ENCODE measurements at places on chromosomes 16 and 17. TPM values are rescaled to one million over a fixed set of nuclear protein-coding genes. Genes with fewer than 3 reads are reported as not detected.
A peak's percentile ranks its signal among the peaks of the same experiment; 100 is the strongest.

DNA sequence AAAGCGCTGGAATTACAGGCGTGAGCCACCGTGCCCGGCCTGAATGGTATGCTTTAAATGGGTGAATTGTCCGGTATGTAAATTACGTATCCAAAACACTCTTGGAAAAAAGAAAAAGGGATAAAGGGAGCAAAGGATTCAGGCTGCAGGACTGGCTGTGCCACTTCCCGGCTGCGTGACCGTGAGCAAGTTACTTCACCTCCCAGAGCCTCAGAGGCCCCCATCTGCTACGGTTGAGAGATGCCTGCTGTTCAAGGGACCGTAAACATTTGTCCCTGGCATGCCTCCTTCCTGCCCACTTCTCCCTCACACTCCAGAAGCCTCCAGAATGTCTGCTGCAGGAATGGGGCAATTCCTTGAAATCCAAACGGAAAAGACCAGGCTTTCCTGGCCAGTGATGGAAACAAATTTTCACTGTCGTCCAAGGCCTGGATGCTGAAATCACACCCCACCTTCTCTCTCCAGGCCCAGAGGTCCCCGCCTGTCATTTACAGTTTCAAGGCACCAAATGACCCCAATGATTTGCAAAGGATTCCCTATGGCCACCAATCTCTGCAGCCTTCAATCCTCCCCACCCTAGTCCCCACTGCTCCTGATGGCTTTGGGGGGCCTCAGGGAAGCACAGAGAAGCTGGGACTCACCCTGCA is 22.9 kb upstream of the LITAF start:
- no peak for DNase-seq
- H3K4me1 ChIP-seq = peaks cover 19% of the 10 kb centered on the region
- no peak overlapping the region for H3K27ac ChIP-seq
- no peak overlapping the region for H3K4me3 ChIP-seq
- no peaks in the 10 kb centered on the region for H3K27me3 ChIP-seq

DNA sequence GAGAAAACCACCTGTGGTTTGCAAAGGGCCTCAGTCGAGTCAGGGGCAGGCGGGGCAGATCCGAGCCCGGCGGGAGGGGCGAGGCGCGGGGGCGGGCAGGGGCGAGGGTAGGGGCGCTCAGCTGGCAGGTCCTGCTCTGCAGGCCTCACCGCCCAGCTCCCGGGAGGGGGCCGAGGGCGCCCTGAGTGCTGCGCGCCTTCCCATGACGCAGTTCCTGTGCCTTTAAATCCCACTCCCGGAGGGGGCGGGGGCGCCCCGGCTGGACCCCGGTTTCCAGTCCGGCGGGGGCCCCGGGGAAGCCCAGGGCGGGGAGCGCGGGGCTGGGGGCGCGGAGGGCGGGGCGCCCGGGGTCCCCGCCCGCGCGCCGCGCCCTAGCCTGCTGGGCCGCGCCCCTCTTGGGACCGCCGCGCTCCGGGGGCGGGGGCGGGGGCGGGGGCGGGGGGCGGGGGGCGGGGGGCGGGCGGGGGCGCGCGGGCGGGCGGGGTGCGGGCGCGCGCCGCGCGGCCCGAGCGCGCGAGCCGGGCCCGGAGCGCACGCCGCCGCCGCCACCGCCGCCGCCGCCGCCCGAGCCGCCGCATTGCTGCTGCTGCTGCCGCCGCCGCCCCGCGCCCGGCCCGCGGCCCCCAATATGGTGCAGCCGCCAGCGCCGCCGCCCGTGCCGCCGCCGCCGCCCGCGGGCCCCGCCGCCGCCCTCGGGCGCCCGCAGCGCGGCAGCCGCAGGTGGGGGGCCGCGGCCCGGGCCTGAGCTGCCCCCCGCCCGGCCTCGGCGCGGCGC is at the start of gene JPH3:
JPH3 (plus strand) TSS at position 508 of the 775 bp plus-strand sequence. CDS start 639 bp downstream, outside the sequence.
- H3K4me3 ChIP-seq = no peak within 1 kb of the TSS
- peaks cover 36% of the 10 kb centered on the region for H3K27me3 ChIP-seq
- no peaks in the 10 kb centered on the region for H3K36me3 ChIP-seq
- no peak within 1 kb of the TSS for H3K27ac ChIP-seq

DNA sequence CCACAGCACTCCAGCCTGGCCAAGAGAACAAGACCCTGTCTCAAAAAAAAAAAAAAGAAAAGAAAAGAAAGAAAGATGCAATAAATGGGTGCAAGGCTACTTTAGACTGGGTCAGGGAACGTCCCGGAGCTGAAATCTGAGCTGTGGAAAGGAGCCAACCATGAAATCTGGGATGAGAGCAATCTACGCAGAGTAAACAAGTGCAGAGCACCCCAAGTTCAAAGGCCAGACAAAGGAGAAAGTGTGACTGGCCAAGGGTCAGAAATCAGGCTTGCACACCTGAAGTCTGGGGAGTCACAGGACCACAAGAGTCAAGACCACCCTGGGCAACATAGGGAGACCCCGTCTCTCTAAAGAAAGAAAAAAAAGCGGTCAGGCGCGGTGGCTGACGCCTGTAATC is 2.8 kb downstream of the SHMT1 start:
- H3K4me1 ChIP-seq = no peaks in the 10 kb centered on the region
- H3K27ac ChIP-seq = no peak overlapping the region
- no peaks in the 10 kb centered on the region for H3K36me3 ChIP-seq
- H3K27me3 ChIP-seq = no peaks in the 10 kb centered on the region
- H3K4me3 ChIP-seq = no peak overlapping the region

DNA sequence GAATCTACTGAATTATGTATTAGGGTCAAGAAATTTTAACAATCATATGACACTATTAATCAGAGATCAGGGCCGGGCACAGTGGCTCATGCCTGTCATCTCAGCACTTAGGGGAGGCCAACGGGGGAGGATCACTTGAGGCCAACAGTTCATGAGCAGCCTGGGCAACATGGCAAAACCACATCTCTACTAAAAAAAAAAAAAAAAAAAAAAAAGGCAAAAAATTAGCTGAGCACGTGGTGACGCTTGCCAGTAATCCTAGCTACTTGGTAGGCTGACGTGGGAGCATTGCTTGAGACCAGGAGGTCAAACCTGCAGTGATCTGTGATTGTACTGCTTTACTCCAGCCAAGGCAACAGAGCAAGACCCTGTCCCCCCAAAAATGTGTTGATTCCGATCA is 52.5 kb upstream of the CLEC3A start:
- H3K36me3 ChIP-seq = no peaks in the 10 kb centered on the region
- no peaks in the 10 kb centered on the region for H3K27me3 ChIP-seq
- no peak for DNase-seq
- H3K4me3 ChIP-seq = no peak overlapping the region

GRCh38 chr17:38444151-38444550 is 15.9 kb downstream of the ARHGAP23 start:
- peak; percentile 47 for DNase-seq
- no peak overlapping the region for H3K27ac ChIP-seq
- no peaks in the 10 kb centered on the region for H3K27me3 ChIP-seq
- no peak overlapping the region for H3K4me3 ChIP-seq
- no peaks in the 10 kb centered on the region for H3K4me1 ChIP-seq

DNA sequence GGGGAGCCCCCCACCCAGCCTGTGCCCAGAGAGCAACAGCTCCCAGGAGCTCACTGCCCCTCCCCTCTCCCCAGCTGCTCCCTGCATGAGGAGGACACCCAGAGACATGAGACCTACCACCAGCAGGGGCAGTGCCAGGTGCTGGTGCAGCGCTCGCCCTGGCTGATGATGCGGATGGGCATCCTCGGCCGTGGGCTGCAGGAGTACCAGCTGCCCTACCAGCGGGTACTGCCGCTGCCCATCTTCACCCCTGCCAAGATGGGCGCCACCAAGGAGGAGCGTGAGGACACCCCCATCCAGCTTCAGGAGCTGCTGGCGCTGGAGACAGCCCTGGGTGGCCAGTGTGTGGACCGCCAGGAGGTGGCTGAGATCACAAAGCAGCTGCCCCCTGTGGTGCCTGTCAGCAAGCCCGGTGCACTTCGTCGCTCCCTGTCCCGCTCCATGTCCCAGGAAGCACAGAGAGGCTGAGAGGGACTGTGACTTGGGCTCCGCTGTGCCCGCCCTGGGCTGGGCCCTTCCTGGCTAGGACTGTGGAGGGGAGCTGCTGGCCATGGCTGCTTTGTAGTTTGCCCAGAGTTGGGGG is 584 bp downstream of the TCAP start:
- no peak for DNase-seq
- H3K4me3 ChIP-seq = no peak overlapping the region
- peaks cover 20% of the 10 kb centered on the region for H3K27me3 ChIP-seq
- peaks cover 5% of the 10 kb centered on the region for H3K36me3 ChIP-seq
- no peak overlapping the region for H3K27ac ChIP-seq

DNA sequence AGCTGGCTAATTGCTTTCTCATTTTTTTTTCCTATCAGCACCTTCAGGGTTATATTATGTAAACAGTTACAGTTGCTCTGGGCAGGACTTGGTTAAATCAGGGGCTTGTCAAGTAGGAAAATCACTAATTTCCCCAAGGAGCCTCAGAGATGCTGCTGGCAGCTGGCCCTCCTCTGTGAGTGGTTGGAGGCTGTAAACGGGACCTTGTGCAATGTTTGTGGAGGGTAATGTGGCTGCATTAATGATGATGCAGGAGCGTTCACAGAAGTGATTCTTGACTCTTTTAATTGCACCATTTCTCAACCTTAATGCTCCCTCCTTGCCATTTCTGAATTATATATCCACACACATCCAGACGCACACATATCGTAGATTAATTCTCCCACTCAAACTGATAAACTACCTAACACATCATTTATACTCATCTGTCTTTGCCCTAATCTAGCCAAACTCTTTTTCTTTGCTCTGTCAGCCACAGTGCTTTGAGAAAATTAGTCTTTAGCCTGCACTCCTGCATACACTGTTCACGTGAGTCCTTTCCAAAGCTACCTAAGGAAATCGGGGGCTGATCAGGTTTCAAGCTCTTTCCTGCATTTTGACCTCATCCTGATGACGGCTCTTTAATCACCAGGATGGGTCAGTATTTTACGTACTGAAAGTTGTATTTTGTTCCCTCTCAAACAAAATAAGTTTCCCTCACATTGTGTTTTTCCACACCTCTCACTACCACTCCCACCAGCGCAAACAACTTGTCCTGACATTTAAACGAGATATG is 154.4 kb upstream of the PIRT start:
- H3K4me3 ChIP-seq = no peak overlapping the region
- H3K27me3 ChIP-seq = no peaks in the 10 kb centered on the region
- H3K4me1 ChIP-seq = no peaks in the 10 kb centered on the region
- no peaks in the 10 kb centered on the region for H3K36me3 ChIP-seq
- H3K27ac ChIP-seq = no peak overlapping the region

GRCh38 chr17:72266112-72266775 is 145.4 kb downstream of the SOX9 start:
- H3K4me1 ChIP-seq = no peaks in the 10 kb centered on the region
- no peak overlapping the region for H3K27ac ChIP-seq
- no peaks in the 10 kb centered on the region for H3K36me3 ChIP-seq
- H3K4me3 ChIP-seq = no peak overlapping the region
- no peaks in the 10 kb centered on the region for H3K27me3 ChIP-seq

DNA sequence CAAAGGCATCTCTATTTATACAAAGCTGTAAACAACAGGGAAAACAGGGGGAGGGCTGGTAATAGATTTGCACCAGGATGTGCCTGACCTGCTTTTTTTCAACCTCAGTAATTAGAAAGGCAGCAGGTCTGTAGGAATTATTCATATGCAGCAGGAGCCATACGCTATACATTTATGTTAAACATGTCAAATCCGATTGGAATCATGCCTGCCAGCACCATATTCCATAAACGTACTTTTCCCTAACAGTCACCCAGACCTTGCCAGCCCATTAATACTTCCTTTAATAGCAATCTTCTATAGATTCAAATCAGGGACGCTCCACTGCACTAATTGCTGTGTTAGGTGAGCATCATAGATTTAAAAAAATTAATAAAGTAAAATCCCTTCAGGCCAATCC is 223.9 kb downstream of the ZFHX3 start:
- DNase-seq = no peak
- peaks cover 4% of the 10 kb centered on the region for H3K4me1 ChIP-seq
- H3K27me3 ChIP-seq = no peaks in the 10 kb centered on the region
- no peak overlapping the region for H3K27ac ChIP-seq

DNA sequence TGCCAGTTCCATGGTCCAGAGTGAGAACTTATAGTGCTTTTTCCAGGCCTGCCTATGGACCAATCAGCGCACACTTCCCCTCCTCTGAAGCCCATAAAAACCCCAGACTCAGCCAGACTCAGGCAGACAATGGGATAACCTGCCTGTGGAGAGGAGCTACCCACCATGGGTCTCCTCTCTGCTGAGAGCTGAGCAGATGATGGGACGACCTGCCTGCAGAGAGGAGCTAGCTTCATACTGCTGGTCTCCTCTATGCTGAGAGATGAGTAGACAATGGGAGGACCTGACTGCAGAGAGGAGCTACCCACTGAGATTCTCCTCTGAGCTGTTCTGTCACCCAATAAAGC is 144.7 kb downstream of the MYO1D start:
- no peak overlapping the region for H3K27ac ChIP-seq
- H3K4me1 ChIP-seq = no peaks in the 10 kb centered on the region
- H3K36me3 ChIP-seq = no peaks in the 10 kb centered on the region
- H3K27me3 ChIP-seq = no peaks in the 10 kb centered on the region
- DNase-seq = no peak

DNA sequence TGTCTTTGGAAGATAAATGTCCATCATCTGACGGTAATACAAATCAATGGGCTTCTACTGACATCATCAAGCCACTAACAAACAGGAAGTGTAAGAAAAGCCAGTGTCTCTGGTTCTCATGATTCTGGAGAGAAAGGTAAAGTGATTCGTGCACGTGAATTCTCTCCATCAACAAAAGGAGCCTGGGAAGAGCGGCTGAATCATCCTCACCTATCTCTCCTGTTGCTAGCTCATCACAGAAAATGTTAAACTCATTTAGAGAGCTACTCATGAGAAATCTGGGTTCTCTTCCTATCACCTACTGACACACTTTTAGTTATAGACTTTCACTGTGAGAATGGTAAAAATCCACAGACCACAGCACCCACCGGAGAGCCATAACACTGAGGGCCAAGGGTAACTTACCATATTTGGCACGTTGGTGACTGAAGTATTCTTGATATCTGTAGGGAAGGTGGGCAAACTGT is 70.3 kb downstream of the CREBBP start:
- no peaks in the 10 kb centered on the region for H3K27me3 ChIP-seq
- H3K4me1 ChIP-seq = no peaks in the 10 kb centered on the region
- no peaks in the 10 kb centered on the region for H3K36me3 ChIP-seq
- H3K4me3 ChIP-seq = no peak overlapping the region

GRCh38 chr17:27381007-27381501 is 75.2 kb upstream of the KSR1 start:
- H3K4me1 ChIP-seq = peaks cover 7% of the 10 kb centered on the region
- no peaks in the 10 kb centered on the region for H3K27me3 ChIP-seq
- H3K36me3 ChIP-seq = no peaks in the 10 kb centered on the region
- DNase-seq = peak; percentile 56

DNA sequence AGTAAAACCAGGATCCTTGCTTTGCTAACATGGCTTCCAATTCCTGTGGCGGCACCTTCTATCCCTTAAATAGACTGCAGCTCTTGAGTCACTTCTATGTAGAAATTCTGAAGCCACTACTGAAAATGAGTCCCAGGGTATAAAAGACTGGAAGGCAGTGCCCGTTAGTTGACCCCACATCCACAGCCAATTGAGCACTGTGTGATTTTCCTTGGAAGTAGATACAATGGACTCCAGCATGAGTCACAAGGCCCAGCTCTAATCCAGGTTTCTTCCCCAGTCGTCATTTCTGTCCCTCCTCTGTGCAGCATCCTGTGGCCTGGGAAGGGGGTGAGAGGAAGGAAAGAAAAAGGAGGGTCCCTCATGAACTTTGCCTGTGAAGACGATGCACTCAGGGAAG is 69.5 kb downstream of the HLF start:
- no peaks in the 10 kb centered on the region for H3K27me3 ChIP-seq
- H3K27ac ChIP-seq = no peak overlapping the region
- H3K4me1 ChIP-seq = no peaks in the 10 kb centered on the region
- H3K36me3 ChIP-seq = no peaks in the 10 kb centered on the region

- peak within 1 kb of the TSS; percentile 75 for H3K27ac ChIP-seq
Observed at GRCh38 chr17:31313982-31314781, at the start of gene EVI2B. EVI2B (minus strand) TSS chr17:31314054; CDS start chr17:31305609, 8,445 bp downstream.

Gene CCL16
- total RNA-seq = not detected

Gene KRT33A
- not detected for total RNA-seq

Gene ADAD2
- not detected for total RNA-seq

Gene JUP
- total RNA-seq = 353 TPM

Gene SLC47A1
- total RNA-seq = 0.37 TPM

Gene OR2C1
- total RNA-seq = not detected

Gene SHBG
- 0.42 TPM for total RNA-seq

All from colonic mucosa (tissue), 4 donors.